T-helper 17 cell (primary cell): ENCODE measurements at places on chromosomes 7 and 10. TPM values are rescaled to one million over a fixed set of nuclear protein-coding genes. Genes with fewer than 3 reads are reported as not detected.

PLAC9 gene
- total RNA-seq, result not detected

AMZ1 gene
- total RNA-seq, result 0.32 TPM

DNA sequence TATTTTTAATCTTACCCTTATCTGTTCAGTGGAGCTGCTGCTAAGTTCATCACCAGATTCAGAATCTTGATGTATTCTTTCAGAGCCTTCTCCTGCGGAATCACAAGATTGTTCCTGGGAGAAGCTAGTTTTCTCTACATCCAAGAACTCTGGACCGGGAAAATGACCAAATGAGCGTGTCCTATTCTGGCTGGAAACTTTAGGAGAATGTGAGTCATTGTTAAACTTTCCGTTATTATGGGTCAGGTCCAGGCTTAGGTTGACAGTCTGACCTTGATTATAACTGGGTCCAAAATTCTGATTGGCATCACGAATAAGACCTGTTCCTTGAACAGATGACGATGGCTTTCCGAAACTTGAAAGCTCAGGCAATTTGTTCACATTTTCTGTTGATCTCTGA is 20.5 kb downstream of the ARHGAP12 start:
- no peaks in the 10 kb centered on the region for H3K27me3 ChIP-seq
- H3K4me3 ChIP-seq, result no peak overlapping the region
- peaks cover 15% of the 10 kb centered on the region for H3K36me3 ChIP-seq
- H3K4me1 ChIP-seq, result peaks cover 30% of the 10 kb centered on the region

DNA sequence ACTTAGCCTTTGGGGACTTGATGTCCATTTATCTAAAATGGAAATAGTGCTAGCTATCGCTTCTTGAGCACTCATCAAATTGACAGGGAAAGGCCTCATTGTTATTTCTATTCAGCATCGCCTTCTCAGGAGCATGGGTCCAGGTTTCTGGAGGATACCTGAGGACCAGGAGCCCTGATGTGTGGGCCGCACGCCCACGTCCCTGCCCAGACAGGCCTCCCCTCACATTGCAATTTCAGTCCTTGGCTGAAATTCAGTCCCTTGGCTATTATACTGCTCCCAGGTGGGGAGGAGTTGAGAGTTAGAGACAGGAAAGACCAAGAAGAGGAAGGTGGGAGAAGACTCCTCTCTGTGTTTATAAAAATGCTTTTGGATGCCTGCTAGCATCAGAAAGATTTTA is 38.9 kb downstream of the GPRIN2 start:
- H3K4me3 ChIP-seq, result no peak overlapping the region
- H3K4me1 ChIP-seq, result no peaks in the 10 kb centered on the region
- no peak overlapping the region for H3K27ac ChIP-seq

DNA sequence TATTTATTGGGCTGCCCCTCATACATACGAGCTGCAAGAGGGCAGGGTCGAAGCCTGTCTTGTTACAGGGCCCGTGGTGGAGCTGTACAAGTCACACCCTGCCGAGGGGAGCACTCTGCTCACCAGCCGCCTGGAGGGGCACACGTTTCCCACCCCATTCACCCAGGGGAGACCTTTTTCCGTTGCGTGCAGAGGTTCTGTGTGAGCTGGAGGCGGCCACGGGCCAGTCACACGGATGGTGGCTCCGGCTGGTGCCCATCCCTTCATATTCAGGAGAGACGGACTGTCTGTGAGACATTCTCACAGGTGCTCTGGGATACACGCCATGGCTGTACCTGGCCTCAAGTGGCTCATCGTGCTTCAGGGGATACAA is 47.9 kb upstream of the FAM20C start:
- H3K27me3 ChIP-seq, result peaks cover 8% of the 10 kb centered on the region
- H3K36me3 ChIP-seq, result peaks cover 2% of the 10 kb centered on the region
- peaks cover 6% of the 10 kb centered on the region for H3K4me1 ChIP-seq
- DNase-seq, result no peak
- no peak overlapping the region for H3K27ac ChIP-seq

DNA sequence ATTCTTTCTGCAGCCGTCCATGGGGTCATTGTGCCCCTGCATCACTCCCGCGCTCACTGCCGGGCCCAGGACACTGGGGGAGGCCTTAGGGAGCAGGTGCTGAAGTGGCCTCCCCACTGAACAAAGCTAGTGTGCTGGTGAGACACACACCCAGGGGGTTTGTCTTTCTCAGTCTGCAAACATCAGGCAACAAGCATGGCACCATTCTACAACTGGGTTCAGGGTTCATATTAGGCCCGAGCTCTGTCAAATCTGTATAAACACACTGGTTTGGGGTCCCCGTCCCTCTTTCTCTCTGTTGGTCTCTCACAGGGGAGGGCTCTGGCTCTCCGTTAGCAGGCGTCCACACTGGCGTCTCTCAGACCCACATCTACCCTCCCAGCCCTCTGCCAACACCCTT is 11.1 kb upstream of the PPP2R2D start:
- H3K4me3 ChIP-seq, result no peak overlapping the region
- peaks cover 3% of the 10 kb centered on the region for H3K4me1 ChIP-seq
- peaks cover 2% of the 10 kb centered on the region for H3K36me3 ChIP-seq
- no peak for DNase-seq
- H3K27me3 ChIP-seq, result peaks cover 9% of the 10 kb centered on the region
- H3K27ac ChIP-seq, result no peak overlapping the region

GRCh38 chr7:135706038-135706742 is 21.8 kb downstream of the SLC13A4 start:
- no peak for DNase-seq
- no peaks in the 10 kb centered on the region for H3K36me3 ChIP-seq
- no peak overlapping the region for H3K4me3 ChIP-seq
- no peak overlapping the region for H3K27ac ChIP-seq
- no peaks in the 10 kb centered on the region for H3K4me1 ChIP-seq
- H3K27me3 ChIP-seq, result no peaks in the 10 kb centered on the region

- H3K36me3 ChIP-seq, result no peaks in the 10 kb centered on the region
- peaks cover 5% of the 10 kb centered on the region for H3K4me1 ChIP-seq
- no peaks in the 10 kb centered on the region for H3K27me3 ChIP-seq
- no peak for DNase-seq
- no peak overlapping the region for H3K27ac ChIP-seq
These were observed 12.8 kb downstream of the ZC3HAV1L start for GRCh38 chr7:139023076-139023475.

DNA sequence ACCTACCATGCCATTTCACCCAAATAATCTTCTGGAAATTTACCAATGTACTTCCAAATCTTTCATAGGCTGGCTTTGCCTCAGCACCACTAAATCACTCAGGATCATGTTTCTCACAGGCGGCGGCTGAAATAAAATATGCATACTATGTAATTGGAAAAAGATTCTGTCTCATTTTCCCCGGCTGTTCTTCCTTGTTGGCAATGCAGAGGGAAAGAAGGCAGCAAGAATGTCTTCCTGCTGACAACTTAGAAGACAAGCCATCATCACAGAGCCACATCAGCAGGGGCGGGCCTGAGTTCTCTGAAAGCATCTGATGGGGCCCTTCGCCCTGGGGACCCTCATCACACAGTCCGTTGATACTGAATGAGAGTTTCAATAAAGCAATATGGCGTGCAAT is 39.2 kb upstream of the COL1A2 start:
- peaks cover 18% of the 10 kb centered on the region for H3K27me3 ChIP-seq
- no peak for DNase-seq
